M059J (cell line): ENCODE measurements at places on chromosomes 2 and 18. TPM values are rescaled to one million over a fixed set of nuclear protein-coding genes. Genes with fewer than 3 reads are reported as not detected.

The XDH gene
- 0.89 TPM in 1 of 2 replicates, not detected in the other for total RNA-seq

The MYL1 gene
- not detected in 2 replicates for total RNA-seq

The RTTN gene
- 12.5 and 18.2 TPM in 2 replicates for total RNA-seq

GRCh38 chr2:99403084-99403483, 65.9 kb downstream of the EIF5B start:
- DNase-seq, result peak; percentile 27

GRCh38 chr2:71607151-71607889, 154.0 kb downstream of the DYSF start:
- no peak for DNase-seq

GRCh38 chr18:70693246-70693645, 404.4 kb downstream of the SOCS6 start:
- DNase-seq, result no peak

DNA sequence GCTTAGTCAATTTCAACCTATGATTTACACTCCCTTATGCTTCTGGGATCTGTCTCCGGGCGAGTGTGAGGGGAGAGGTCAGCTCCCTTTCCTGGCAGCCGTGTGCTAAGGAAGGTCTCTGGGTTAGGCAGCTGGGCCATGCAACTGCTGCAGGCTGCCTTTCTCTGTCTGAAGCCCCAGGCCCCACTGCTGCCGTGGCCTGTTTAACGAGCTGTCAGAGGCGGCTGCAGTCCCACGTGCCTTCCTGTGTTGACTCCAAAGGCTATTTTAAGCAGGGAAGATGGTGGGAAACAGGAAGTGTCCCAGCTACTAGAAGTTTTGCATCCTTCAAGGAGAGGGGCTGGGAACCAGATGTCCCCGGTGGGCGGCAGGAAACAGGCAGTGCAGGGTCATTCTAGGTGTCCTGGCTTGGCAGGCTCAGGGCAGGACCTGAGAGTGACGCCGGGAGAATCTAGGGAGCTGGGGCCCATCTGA, 186.4 kb downstream of the TNS1 start:
- DNase-seq, result no peak

- DNase-seq, result no peak
Observed at GRCh38 chr2:144382849-144383248, 137.1 kb downstream of the ZEB2 start.

DNA sequence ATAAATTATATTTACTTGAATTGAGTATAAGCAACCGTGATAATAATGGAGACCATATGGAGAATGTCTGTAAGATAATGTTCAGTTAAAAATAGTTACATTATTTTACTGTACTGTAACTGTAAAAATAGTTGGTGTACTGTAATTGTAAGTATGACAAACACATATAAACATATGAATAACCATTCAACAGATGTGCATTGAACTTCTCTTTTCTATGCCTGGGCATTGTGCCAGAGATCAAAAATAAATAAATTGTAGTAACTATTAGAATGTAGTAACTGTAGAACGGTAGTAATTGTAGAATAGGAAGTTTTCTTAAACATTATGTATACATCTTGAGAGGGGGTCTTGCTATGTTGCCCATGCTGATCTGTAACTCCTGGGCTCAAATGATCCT, 287.4 kb upstream of the EPAS1 start:
- DNase-seq, result no peak
